ENCODE measurements at places on chromosomes 11 and 22.
A peak's percentile ranks its signal among the peaks of the same experiment; 100 is the strongest.

- DNase-seq = no peak
Observed at GRCh38 chr22:17981497-17981896, 42.9 kb downstream of the MICAL3 start.

DNA sequence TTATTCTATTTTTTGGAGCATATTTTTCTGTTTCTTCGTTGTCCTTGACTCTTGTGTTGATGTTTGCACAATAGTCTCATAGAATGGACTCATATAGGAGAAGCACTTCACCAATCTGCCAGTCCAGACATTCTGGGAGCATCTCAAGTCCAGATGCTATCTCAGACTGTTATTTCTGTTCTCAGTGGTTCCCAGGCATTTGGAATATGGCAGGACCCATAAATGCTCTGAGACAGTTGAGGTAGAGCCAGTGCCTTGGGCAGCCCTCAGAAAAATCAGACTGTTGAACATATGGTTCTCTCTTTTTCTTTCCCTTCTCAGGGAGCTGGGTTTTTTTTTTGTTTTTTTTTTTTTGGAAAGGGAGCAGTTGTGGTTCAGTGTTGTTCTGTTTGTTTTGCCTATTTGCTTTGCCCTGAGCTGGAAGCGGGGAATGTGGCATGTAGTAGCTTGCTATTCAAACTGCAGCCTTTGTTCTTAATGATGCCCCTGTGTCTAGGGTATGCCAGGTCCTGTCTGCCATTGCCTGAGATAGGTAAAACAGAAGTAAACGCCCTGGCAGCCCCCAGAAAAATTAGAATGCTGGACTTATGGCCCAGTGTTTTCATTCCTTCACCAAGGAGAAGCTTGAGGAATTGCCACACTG is 3.7 kb upstream of the MS4A2 start:
- DNase-seq = no peak

GRCh38 chr11:2216400-2217064 is 44.9 kb upstream of the TH start:
- DNase-seq = no peak

DNA sequence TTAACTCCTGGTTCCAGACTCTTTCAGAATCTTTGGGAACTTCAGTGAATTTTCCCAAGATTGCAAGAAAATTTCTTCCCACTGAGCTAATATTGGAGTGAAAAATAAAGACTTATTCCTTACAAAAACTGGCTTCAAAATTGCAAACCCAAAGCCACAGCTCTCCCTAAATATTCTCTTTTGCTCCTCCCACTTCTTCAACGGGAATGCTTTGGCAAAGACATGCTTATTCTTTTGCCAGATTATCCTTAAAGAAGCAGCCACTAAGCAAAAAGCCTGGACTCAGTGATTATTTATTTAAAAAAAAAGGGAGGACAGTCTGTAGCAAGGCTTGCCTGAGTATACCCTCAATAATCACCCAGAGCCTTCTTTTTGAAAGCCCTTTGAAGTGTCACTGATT is 902.4 kb upstream of the CCDC90B start:
- no peak for DNase-seq

DNA sequence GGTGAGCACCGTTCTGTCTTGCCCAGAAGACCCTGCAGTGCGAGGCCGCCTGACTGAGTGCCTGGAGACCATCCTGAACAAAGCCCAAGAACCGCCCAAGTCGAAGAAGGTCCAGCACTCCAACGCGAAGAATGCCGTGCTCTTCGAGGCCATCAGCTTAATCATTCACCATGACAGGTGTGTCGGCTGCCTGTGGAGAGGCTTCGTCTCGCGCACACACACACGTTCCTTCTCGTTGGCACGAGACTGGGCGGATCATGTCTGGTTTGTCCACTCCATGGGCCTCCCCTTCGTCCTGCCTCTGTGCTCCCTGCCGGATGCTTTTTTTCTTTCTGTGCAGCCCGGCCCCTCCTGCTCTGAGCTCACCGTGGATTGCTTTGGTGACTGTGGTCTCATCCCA is 51.1 kb downstream of the MUC6 start:
- DNase-seq = no peak

GRCh38 chr22:45261407-45262088 is 20.9 kb upstream of the KIAA0930 start:
- DNase-seq = no peak

DNA sequence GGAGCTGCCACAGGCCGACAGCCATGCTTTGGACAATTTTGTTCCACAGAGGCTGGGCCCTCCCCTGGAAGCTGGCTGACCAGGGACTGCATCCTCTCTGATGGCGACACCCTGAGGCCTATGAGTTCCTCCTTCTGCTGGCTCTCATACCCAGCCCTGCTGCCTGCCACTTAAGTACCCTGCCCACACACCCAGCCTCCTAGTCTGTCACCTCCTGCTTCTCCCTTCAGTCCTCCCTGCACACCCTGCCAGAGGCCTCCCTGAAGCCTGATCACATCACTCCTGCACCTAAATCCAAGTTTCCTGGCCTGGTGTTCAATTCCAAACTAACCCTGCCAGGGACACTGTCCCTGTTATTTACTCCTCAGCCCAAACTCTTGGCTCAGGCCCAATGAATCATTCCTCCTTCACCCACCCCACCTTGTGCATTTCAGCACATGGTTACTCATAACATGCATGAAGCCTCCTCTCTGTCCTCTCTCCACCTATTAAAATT is 136.7 kb upstream of the NECTIN1 start:
- no peak for DNase-seq

- DNase-seq = peak; percentile 27
Observed at GRCh38 chr22:38230108-38230825, 28.5 kb downstream of the MAFF start.
